ENCODE measurements at places on chromosomes 11 and 22.
A peak's percentile ranks its signal among the peaks of the same experiment; 100 is the strongest.

GRCh38 chr11:11142430-11142829, 210.6 kb downstream of the CSNK2A3 start:
- DNase-seq, result no peak

DNA sequence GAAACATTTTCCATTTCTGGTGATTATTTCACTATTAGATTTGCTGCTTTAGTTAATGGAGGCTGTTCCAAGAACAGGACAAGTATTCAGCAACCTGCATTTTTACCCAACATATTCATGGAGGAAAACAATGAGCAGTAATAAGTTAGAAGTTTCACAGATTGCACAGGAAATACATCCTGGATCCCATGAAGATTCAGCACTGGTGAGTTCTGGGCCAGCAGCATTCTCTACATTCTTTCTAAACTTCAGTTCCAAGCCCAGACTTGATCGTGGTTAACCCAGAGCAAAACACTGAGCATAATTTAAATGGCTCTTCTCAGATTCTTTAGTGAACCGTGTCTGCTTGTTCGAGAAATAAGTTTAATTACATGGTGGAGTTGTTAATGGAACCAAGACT, 3.8 kb downstream of the FJX1 start:
- no peak for DNase-seq

DNA sequence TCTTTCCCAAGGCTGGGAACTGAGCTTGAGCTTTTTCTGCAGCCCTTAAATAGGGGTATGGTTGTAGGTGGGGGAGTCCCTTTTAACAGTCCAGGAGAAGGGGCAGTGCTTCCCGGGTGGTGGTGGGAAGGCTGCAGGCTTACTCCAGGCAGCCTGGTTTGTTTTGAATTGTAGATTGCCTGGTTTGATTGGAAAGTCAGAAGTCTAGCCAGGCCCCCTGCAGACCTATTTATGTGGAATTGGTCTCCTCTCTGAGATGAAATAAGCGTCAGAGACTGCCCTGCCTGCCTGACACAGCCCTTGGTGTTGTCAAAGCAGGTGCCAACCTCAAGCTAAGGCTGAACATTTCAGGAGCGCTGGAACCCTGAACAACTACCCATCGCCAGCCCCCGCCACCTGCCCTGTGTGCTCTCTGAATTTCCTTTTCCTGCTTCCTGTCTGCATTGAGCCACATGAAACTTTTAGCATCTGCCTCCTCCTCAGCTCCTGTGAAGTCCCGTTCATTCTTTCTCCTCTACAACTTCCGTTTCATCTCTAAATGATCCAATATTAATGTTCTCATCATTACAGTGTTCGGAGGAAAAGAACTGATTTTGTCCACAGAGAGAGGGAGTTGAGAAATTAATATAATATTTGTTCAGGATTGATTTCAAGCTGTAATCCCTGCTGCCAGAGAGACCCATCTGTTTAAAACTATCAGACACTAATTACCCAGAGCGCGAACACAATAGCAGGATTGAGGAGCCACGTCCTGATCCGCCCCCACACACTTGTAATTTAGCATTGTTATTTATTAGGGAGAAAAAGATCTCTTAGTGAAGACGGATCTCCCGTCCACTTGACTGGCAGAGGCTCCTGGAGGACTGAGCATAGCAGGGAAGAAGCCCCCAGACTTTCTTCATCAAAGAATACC, 136.5 kb downstream of the TRIM29 start:
- DNase-seq, result no peak

DNA sequence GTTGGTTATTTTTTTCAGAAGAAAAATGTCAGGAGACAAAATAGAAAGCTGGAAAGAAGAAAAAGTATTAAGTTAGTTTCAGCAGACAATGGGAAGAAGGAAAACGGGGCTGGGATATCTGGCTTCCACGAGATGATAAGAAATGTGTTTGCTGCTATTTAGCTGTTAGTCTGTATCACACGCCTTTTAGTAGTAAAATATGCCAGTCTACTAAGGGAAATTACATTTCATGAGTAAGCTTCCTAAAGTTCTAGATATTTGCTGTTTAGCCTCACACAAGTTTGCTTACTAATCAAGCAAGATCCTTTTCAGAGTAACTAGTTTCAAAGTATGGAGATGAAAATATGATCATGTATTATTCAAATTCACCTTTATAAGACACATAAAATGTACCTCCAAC, 1.5 kb downstream of the OR51B4 start:
- no peak for DNase-seq

DNA sequence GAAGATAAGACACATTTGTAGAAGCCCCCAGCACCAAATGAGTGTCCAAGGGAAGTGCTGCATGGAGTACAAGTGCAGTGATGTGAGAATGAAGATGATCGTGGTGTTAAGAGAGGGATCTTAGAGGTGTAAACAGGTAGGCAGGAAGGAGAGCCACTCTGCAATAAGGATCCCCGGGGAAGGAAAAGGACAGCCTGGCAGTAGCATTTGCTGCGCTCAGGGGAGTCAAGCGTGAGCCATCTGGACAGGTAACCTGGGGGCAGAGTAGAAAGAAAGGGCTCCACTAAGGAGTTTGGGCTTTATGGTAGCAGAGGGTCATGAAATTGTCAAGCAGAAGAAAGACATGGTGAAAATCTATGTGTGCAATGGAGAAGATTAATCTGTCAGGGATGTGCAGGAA, 587.2 kb downstream of the BUD13 start:
- DNase-seq, result no peak

DNA sequence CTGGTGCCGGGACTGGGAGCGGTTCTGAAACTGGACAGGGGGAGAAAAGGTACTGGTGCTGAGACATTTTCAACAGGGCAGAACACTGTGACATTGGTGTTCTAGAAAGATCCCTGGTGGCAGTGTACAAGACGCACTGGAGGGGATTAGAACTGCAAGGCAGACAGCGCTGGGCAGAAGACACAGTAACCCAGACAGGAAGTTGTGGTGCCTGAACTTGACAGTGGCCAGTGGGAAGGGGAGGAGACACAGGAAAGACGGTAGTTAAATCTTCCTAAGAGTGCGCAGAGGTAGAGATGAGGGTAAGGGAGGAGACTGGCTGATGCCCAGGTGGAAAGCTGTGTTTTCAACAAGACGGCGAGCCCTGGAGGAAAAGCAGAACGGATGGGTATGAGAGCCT, 24.5 kb downstream of the FAM227A start:
- no peak for DNase-seq

DNA sequence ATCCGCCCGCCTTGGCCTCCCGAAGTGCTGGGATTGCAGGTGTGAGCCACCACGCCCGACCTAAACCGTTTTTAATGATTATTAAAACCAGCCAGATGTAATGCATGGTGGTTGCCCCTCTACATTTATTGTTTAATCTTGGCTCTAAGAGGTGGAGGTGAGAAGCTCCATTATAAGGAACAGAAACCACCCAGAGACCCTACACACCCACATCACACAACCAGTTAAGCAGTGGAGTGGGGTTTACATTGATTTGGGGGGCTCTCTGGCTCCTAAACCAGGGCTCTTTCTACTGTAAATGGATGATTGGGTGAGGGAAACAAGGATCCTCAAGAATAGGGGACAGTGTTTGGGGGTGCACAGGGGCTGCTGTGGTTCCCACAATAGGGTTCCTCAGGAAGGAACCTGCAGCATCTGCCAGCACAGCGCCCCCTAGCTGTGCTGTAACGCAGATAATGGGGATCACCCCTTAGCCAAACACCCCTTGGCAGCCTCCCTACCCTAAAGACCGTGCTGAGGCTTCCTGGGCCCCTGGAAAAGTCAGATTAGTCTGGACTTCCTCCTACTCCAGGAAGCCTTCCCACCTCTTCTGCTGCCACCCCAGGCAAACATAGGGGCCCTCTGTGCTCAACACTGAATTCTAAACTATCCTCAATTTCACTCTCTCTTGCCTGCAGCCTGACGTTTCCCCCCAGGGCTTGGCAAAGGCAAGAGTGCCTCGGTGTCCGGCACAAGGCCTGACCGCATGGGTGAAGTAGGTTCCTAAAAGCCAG, 2.4 kb downstream of the MPST start:
- DNase-seq, result peak; percentile 75

All from common myeloid progenitor, CD34-positive (primary cell).